ENCODE measurements at places on chromosomes 2 and 18.
A peak's percentile ranks its signal among the peaks of the same experiment; 100 is the strongest.

GRCh38 chr2:45585267-45585861 lies 25.7 kb downstream of the SRBD1 start:
- DNase-seq: peak; percentile 67

DNA sequence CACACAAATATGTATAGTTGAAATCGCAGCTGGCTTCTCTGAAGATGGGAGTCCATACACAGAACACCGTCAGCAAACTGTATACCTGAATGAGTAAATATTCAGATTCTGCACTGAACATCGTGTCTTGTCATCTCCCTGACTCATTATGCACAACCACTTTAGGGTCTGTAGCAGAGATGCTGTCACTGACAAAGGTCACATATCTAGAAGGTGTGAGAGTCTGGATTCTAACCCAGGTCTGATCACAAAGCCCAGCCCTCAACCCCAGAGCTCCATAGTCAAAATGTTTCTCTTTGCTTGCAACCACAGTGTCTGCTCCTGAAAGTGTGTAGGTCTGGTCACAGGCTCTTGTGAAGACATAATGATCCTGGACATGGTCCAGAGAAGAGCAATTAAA lies 78.3 kb upstream of the PAX8 start:
- DNase-seq: no peak

GRCh38 chr2:175080479-175080878 lies 75.3 kb upstream of the CHN1 start:
- peak; percentile 15 for DNase-seq

DNA sequence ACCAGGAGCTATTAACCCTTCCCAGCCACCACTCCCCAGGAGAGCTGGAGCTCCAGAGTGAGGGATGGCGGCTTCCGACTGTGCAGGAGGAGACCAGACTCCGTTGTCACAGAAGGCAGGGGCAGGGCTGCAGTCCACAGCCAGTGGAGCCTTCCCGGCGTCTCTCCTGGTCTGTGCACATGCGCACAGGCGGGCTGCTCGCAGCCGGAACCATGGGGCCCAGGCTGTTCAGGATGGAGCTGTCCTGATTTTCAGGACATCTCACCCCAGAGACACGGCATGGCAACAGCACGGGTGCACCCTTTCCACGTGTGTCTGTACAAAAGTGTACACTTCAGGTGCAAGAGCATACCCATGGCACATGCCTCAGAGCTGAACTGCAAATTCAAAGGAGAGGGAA lies 28.9 kb downstream of the EIPR1 start:
- DNase-seq: no peak

GRCh38 chr2:109299536-109299935 lies 170.5 kb downstream of the SH3RF3 start:
- no peak for DNase-seq

- DNase-seq: no peak
These were observed 116.1 kb upstream of the GPC1 start for GRCh38 chr2:240319221-240319854.

- no peak for DNase-seq
These were observed 47.7 kb downstream of the BCL2 start for GRCh38 chr18:63271881-63272299.

GRCh38 chr2:30336084-30336483 lies 104.8 kb downstream of the LBH start:
- DNase-seq: no peak

GRCh38 chr2:56053679-56054078 lies 130.1 kb upstream of the EFEMP1 start:
- DNase-seq: no peak

GRCh38 chr2:131827481-131828163 lies 299.9 kb downstream of the CCDC74A start:
- no peak for DNase-seq

DNA sequence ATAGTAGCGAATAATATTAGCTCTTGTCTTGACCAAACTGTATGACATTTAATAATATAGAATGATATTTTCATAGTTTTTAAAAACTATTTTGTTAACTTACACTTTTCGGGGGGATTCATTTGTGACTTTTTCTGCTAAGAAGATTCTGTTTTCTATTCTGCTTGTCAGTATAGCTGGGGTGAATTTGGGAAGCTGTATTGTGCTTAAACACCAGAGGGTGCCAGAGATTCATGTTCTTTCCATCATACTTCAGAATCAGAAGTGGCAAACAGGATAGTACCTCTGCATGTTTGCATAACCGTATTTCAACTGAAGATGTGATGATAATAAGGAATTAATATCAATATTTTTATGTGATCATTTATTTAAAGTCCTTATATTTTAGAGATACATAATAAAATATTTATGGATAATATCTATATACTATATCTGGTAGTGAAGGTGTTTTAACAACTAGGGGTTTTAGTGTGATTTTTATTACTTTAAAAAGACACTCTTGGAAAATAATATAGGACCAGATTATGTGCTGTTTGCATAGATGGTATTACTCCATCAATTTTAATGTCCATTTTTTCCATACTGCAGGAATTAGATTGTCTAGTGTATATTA lies 81.0 kb downstream of the TAF4B start:
- DNase-seq: peak; percentile 63

GRCh38 chr18:9173770-9174233 lies 37.2 kb downstream of the ANKRD12 start:
- DNase-seq: no peak

- DNase-seq: no peak
These were observed 6.6 kb downstream of the DLX2 start for GRCh38 chr2:172095905-172096625.

DNA sequence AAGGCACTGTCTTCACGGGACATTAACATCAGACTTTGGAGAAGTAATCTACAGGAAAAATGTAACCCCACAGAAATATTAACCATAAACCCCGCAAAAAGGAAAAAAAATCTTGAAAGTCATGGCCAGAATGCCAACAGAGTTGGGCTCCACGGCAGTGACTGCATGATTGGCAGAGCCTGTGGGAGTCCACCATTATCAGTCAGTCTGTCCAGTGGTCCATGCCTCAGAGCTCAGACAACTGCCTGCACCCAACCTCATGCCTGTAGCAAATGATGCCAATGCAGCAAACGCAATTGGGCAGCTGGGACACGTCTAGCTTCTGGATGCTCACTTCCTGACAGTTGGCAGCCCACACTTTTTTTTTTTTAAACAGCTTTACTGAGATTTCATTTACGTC lies 5.1 kb upstream of the PPIG start:
- DNase-seq: no peak

GRCh38 chr2:143954186-143954585 lies 565.7 kb downstream of the ZEB2 start:
- no peak for DNase-seq

DNA sequence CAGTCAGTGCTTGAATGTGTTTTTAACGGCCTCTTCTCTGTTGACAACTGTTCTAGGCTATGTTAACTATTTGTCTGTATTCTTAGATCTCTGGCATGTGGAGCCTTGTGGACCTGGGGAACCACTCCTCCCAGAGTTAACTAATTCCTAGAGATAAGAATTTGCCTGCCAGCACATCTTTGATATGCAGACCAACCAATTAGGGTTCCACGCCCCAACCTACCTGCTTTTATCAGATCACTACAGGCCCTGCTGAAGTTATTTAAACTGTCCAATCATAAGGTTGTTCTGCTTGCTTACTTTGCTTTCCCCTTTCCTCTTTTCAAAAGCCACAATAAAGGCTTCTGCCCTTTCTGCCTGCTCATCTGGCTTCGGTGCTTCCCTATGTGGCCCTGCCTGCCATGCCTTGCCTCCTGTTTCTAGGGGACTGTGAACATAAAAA lies 8.5 kb upstream of the CYBRD1 start:
- DNase-seq: no peak

DNA sequence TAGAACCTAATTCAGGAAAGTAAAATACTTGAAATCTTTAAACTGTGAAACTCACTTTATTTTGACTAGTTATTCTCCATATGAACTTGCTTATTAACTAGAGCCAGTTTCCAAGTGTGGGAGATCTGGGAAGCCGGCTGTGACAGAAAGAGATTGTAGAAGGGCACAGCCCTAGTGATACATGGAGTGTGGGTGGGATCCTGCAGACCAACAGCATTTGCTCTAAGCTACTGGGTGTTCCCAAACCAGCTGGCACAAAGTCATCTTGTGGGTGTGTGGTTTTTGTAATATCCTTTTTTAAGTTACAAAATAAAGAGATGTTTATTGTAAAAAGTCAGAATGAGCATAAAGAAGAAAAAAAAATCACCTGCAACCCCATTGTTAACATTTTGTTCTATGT lies 3.4 kb downstream of the DUSP19 start:
- no peak for DNase-seq

DNA sequence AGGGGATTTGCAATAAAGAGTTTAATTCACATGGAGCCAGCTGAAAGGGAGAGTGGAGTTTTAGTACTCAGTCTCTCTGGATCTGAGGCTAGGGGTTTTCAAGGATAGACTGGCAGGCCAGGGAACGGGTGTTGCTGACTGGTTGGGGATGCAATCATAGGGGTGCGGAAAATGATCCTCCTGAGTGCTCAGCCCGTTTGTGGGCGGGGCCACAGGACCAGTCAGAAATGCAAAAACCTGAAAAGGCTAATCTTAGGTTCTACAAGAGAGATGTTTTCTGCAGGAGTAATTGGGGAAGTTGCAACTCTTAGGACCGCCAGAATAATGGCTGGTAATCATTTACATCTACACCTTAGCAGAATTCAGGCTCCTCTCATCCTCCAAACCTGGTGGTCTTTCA lies 2.5 kb downstream of the NFU1 start:
- DNase-seq: no peak

- DNase-seq: no peak
These were observed 91.8 kb downstream of the DGKD start for GRCh38 chr2:233446121-233446520.

DNA sequence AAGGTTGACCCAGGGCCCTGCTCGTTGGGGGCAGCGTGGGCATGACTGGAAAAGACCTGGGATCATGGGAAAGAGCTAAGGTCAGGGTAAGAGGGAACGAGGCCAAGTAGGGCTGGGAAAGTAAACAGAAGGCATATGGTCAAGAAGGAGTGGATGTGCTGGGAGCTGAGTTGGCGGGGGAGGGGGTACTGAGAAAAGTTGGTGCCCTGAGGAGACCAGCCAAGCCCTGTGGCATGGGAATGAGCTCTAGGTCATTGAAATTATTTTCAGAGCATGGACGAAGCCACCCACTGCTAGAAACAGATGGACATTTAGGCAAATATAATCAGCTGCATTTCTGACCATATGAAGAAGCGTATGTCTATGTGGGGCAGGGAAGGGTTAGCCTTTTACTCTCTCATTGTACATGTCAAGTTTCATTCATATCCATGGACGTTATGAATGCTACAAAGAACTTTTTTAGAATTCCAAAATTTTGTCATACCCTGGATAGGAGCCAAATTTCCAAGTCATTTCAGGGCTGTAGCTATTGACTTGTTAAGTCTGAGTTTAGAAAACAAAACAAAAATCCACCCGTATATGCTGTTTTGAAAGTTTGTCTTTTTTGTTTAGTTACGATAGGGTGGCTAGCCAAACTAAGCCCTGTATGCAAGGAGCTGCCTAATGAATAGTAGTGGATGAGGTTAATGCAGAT lies 19.1 kb downstream of the MAPRE2 start:
- no peak for DNase-seq

DNA sequence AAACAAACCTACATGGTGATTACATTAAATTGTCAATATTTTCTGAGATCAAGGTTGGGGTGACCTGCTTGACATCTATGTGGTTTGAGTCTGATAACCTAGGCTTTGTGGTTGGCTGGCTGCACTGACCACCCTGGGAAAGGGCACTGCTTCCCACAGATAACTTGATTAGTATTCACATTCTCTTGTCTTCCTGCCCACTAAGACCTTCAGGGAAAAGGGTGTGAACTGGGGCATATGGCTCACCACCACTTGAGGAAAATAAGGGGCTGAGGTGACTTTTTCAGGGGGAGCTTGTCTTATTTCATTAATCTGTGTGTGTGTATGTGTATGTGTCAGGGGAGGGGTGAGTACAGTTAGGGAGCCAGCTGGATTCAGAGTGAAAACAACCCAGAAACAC lies 1.5 kb downstream of the SMYD1 start:
- no peak for DNase-seq

- no peak for DNase-seq
These were observed 450.9 kb upstream of the HS6ST1 start for GRCh38 chr2:128769457-128770142.

Measured in bronchial epithelial cell (primary cell).